ENCODE measurements at places on chromosomes 1 and 21.

- no peak overlapping the region for H3K27ac ChIP-seq
- H3K4me1 ChIP-seq, result no peaks in the 10 kb centered on the region
- H3K36me3 ChIP-seq, result peaks cover 30% of the 10 kb centered on the region
- no peak for DNase-seq
These were observed 33.2 kb downstream of the TRAF5 start for GRCh38 chr1:211359876-211360275.

DNA sequence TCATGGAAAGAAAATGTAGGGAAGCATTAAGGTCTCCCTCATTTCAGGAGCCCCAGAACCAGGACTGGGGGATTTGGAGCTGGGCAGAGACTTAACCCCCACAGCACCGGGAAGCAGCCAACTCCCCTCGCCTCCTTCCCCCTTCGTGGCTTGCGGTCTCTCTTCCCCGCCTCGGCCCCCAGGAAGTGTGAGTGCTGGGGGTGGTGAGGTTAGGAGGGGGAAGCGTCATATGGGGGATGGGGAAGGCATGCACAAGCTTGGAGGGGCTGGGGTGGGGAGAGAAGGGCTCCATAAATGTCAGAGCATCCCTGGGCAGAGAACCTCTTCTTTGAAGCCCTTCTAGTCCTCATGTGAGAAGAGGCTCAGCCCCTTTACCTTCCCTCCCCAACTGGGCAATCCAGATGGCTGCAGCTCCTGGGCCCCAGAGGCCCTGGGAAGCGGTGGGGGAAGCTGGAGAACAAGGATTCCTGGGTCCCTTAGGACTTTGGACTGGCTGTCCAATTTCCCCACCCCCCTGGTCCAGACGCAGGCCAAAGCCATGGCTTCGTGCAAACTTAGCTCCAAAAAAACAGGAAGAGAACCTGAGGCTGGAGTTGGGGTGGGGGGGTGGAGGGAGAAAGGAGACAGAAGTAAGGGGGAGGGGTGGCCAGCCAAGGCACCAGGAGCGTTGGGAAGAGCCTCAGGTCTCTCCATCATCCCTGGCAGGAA lies 7.8 kb downstream of the ZBTB7B start:
- DNase-seq, result no peak
- peaks cover 58% of the 10 kb centered on the region for H3K4me1 ChIP-seq
- no peak overlapping the region for H3K27ac ChIP-seq
- H3K4me3 ChIP-seq, result no peak overlapping the region

DNA sequence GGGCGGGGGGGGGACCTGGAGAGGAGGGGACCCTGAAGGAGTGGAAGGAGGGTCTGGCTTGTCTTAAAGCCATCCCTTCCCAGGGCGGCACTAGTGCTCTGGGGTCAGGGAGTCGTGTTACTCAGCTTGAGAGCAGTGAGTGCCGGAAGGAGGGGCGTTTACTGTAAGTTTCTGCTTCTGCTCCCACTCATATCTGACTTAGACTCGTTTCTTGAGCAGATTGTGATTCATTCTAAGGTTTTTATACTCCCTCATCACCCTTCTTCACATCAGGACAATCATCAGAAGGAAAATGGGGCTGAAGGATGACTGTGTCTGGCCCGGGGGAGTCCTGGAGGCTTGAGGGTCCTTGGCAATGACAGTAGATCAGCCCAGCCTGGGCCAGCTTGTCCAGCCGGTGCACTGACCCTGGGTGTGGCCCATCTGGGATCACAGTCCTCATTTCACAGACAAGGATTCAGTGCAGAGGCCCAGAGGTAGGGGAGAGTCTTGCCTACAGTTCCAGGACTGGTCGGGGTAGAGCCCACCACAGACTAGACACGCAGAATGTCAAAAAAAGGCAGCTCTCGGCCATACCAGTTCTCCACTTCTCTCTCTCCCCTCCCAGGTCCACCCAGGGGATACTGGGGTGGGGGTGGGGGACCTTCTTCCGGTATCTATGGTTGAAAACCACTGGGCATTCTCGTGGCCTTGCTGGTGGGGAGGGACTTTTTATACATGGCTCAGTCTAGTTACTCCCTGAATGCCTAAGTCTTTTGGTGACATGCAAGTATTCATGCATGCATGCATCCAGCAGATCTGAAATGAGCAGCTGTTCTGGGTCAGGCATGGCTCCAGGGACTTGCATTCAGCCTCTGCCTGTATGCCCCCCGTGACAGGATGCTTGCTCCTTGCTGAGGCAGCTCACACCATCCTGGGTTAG lies 5.1 kb downstream of the TNFRSF8 start:
- H3K27me3 ChIP-seq, result peaks cover 33% of the 10 kb centered on the region
- H3K4me3 ChIP-seq, result no peak overlapping the region
- H3K36me3 ChIP-seq, result no peaks in the 10 kb centered on the region
- peak overlapping the region; percentile 74 for H3K27ac ChIP-seq
- peak; percentile 65 for DNase-seq

DNA sequence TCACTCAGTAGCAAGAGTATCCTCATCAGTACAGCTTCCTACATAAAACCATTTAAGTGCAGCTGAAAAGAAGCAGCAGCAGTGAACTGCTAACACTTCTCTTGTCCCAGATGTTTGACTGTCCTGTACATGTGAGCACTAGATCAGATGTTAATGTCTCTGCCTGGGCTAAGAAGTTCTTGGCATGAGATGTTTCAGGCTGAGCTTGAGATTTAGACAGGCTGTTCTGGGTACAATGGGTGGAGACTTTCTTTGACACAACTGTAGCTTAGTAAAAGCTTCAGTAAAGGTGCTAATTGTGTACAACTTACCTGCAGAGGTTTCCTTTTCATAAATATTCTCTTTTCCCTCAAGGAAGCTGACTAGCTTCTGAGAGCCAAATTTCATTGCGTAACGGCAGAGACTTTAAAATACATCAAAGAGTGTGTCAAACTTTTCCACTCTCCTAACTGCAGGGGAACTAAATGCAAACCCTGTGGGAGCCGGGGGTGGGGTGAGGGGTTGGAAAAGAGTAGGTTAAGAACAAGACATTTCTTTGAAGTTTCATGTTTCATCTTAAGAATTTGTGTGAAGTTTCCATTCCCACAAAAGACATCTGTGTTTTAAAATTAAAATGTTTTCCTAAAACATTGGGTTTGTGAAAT lies 82.1 kb upstream of the CCDC190 start:
- DNase-seq, result peak; percentile 58
- no peak overlapping the region for H3K4me3 ChIP-seq
- no peaks in the 10 kb centered on the region for H3K27me3 ChIP-seq
- peak overlapping the region; percentile 5 for H3K27ac ChIP-seq

GRCh38 chr1:28027238-28027637 lies 61.2 kb downstream of the EYA3 start:
- no peak overlapping the region for H3K27ac ChIP-seq
- peaks cover 3% of the 10 kb centered on the region for H3K36me3 ChIP-seq
- H3K4me1 ChIP-seq, result peaks cover 2% of the 10 kb centered on the region
- H3K4me3 ChIP-seq, result no peak overlapping the region

GRCh38 chr1:8274352-8274751 lies 43.6 kb upstream of the SLC45A1 start:
- H3K4me1 ChIP-seq, result no peaks in the 10 kb centered on the region
- H3K4me3 ChIP-seq, result no peak overlapping the region

DNA sequence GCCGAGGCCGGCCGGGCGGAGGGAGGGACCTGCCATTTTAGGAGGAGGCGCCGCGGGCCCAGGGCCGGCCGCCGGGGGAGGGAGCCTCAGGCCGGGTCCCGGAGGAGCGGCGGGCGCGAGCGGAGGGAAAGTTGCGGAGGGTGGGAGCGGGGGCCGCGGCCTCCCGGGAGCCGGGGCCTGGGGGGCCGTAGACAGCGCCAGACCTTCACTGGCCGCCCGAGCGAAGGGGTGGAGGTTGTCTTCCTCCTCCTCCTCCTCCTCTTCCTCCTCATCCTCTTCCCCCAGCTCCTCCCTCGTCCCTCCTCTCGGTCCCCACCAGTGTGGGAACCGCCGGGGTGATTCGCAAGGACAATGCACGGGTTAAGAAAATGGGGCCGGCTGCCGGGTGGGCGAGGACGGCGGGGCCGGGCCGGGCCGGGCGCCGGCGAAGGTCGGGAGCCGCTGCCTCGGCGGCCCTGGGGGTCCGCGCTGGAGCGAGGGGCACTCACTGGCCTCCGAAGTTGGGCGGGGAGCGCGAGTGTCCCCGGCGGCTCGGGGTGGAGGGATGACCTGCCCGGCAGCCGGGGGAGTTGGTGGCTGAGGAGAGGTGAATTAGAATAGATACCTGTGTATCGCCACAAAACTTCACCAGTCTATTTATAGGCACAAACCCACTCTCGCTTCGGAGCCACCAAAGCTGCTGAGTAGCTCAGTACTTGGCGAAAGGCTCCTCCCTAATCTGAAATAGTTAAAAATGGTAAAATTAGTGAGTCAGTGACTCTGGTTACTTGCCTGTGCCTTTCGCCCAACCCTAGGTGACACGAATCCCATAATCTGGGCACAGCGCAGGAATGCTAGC lies 1.3 kb downstream of the DYRK1A start:
- peak; percentile 79 for DNase-seq
- peak overlapping the region; percentile 92 for H3K27ac ChIP-seq
- H3K36me3 ChIP-seq, result no peaks in the 10 kb centered on the region
- H3K4me3 ChIP-seq, result peak overlapping the region; percentile 84
- no peaks in the 10 kb centered on the region for H3K27me3 ChIP-seq
- H3K4me1 ChIP-seq, result peaks cover 11% of the 10 kb centered on the region

DNA sequence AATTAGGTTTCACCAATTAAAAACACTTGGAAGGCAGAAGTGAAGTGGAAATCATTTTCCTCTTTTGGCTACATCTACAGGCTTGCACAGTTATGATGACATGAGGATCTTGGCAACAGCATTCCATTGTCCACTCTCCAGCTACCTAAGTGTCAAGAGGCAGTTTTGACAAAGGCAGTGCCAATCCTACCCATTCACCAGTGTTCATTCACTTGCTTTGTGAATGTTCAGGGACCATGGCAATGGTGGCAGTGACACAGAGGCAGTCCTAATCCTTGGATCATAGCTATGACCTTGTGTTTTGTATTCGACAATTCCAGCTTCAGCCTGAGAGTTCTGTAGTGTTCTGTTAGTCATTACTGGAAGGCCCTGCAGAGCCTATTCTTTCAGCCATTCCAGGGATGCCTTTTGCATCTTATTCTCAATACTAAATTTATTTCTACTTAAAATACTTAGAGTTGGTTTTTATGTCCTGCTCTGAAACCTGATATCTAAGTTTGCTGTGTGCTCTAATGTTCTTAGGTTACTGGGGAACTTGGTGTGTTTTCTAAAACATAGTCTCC lies 36.7 kb downstream of the CRB1 start:
- no peaks in the 10 kb centered on the region for H3K4me1 ChIP-seq
- H3K27me3 ChIP-seq, result no peaks in the 10 kb centered on the region
- H3K36me3 ChIP-seq, result no peaks in the 10 kb centered on the region
- peak; percentile 11 for DNase-seq
- H3K27ac ChIP-seq, result no peak overlapping the region
- no peak overlapping the region for H3K4me3 ChIP-seq

GRCh38 chr1:108601708-108602410 lies 42.0 kb downstream of the EEIG2 start:
- DNase-seq, result no peak
- H3K4me1 ChIP-seq, result no peaks in the 10 kb centered on the region
- no peak overlapping the region for H3K27ac ChIP-seq
- peaks cover 14% of the 10 kb centered on the region for H3K36me3 ChIP-seq
- H3K4me3 ChIP-seq, result no peak overlapping the region

- no peaks in the 10 kb centered on the region for H3K27me3 ChIP-seq
- H3K4me3 ChIP-seq, result peak overlapping the region; percentile 65
- H3K27ac ChIP-seq, result peak overlapping the region; percentile 43
- peak; percentile 65 for DNase-seq
- H3K36me3 ChIP-seq, result no peaks in the 10 kb centered on the region
These were observed 606 bp downstream of the DENND1B start for GRCh38 chr1:197774466-197775281.

DNA sequence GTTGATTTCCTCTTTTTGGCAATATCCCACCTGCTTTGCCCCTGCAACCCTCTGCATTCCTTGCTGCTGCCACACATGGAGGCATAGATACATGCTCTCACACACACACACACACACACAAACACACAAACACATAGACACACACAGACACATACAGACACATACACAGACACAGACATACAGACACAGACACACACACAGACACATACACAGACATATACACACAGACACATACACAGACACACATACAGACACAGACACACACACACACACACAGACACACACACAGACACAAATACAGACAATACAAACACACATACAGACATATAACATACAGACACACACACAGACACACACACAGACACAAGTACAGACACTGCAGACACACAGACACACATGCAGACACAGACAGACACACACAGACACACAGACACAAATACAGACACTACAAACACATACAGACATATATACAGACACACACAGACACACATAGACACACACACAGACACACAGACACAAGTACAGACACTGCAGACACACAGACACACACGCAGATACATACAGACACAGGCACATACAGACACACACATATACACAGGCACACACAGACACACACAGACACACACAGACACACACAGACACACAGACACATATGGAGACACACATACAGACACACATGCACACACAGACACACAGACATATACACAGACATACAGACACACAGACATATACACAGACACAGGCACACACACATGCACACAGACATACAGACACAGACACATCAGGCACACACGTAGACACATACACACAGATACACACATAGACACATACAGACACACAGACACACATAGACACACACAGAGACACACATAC lies 83.3 kb downstream of the MAP3K7CL start:
- H3K27ac ChIP-seq, result no peak overlapping the region
- no peak for DNase-seq
- no peaks in the 10 kb centered on the region for H3K27me3 ChIP-seq
- peaks cover 2% of the 10 kb centered on the region for H3K4me1 ChIP-seq
- H3K36me3 ChIP-seq, result no peaks in the 10 kb centered on the region

DNA sequence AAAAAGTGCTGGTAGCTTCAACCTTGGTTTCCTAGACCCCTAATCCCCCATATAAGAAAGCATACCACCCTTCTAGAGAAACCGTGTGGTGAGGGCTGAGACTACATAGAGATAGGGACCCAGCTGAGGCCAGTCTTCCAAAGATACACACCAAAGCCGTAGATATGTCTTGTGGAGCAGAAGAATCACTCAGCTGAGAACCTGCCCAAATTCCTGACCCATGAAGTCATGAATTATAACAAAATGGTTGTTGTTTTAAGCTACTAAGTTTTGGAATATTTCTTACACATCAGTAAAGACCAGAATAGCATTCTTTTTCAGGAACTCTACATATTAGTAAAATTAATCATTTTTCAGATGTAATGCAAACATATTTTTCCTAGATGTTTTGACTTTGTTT lies 3.3 kb upstream of the SNRPE start:
- H3K27me3 ChIP-seq, result no peaks in the 10 kb centered on the region
- peaks cover 8% of the 10 kb centered on the region for H3K4me1 ChIP-seq
- DNase-seq, result peak; percentile 37
- H3K4me3 ChIP-seq, result no peak overlapping the region
- H3K36me3 ChIP-seq, result peaks cover 5% of the 10 kb centered on the region
- no peak overlapping the region for H3K27ac ChIP-seq

DNA sequence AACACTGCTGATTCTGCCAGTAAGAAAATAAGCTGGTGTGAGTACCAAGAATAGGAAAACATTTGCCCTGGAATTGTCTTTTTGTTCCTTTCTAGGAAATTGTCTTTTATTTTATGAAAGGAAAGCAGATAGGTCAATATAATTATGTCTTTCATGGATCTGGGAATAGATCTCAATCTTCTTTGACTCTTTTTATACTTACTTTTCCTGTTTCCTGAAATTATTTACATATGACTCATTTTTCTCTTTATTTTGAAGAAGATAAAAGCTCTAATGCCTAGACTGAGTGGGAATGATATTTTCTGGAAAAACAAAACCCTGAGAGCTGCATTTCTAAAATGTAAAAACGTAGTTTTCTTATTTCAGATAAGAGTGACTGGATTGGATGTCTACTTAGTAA lies 100.1 kb downstream of the MAN1A2 start:
- no peak overlapping the region for H3K27ac ChIP-seq
- DNase-seq, result no peak
- no peaks in the 10 kb centered on the region for H3K27me3 ChIP-seq
- H3K4me1 ChIP-seq, result no peaks in the 10 kb centered on the region
- H3K36me3 ChIP-seq, result peaks cover 2% of the 10 kb centered on the region

Data from muscle of leg (tissue), 16 donors.